ENCODE measurements at places on chromosomes 2 and 18. TPM values are rescaled to one million over a fixed set of nuclear protein-coding genes. Genes with fewer than 3 reads are reported as not detected.

DNA sequence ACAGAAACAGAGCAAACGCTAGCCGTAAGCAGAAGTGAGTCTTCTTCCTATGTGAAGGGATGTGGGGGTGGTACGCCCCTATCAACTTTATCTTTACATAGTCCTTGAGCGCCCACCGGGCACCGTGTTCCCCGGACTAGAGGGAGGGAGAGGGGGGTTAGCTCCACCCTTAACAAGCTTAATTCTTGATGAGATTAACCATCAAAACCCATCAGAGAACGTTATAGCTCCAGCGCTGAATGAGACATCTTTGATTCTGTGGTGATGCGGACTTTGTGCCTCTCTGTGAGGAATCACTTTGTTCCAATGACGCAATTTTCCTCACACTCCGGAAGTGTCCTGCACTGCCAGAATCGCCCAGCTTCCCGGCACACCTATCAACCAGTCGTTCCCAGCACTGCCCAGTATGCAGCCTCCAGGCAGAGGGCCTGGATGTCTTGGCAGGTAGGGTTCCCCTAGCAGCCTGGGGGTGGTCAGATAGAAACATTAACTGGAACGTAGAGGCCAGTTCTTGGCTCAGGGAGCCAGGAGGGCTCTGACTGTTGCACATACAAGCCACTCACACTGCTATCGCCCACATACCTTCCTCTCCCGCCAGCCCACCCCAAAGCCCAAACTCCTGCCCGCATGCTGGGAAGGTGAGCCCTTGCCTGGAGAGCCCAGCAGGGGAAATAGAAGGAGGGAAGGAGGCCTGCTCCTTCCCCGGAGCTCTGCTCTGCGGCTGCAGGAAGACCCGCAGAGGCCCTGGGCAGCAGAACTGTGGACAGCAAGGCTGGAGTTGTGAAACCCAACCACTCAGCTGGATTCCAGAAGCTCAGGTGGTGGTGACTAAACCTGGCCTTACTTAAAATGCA lies 1.9 kb upstream of the ODC1 start:
- DNase-seq = no peak

DNA sequence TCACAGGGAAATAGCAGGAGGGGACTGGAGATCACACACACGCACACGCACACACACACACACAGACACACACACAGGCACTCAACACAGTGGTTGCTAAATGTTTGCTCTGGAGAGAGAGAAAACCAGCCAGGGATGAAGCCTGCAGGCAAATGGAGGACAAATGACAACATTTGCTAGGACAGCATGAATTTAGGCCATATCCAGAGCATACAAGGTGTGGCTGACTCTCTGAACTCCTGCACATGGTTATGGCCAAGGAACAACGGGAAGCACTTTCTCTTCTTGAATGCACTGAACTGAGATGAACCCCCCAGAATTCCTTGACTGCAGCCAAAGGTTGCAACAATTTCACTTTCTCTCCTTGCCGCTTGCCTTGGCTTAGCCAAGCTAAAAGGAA lies 230.0 kb upstream of the RASGRP3 start:
- no peak for DNase-seq

- DNase-seq = peak; percentile 47
Observed at GRCh38 chr2:143246815-143247744, 117.9 kb downstream of the ARHGAP15 start.

GRCh38 chr18:62175521-62175920 lies 11.3 kb downstream of the PIGN start:
- DNase-seq = no peak

DNA sequence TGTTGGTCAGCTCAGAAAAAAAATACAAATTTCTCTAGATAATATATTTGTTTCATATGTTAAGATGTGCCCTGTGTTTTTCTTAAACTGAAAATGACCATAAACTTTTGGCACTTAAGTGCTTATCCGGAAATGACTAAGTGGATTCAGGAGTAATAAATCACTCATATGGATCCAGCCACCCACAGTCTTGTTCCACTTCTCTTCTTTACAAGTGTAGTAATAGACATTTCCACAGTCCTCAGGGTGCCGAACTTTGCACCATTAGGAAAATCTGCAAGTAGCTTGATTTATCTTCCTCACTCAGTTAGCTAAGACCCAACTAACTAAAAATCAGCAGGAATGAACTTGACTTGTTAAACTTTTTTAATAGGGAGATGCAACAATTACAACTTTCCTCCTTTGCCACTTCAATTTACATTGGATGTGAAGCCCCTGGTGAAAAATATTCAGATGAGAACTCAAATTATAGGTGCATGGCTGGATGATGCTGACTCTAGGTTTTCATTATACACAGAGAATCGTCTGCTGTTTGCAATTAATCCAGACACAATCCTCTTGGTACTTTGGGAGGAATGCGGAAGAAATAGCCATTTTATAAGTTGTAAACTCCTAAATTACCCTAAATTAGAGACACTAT lies 322.5 kb downstream of the ARHGAP15 start:
- no peak for DNase-seq

GRCh38 chr2:30147196-30147714 lies 448 bp downstream of the YPEL5 start:
- no peak for DNase-seq

GRCh38 chr2:163351966-163352365 lies 383.8 kb downstream of the FIGN start:
- DNase-seq = no peak

GRCh38 chr2:203824603-203825002 lies 43.0 kb upstream of the CTLA4 start:
- no peak for DNase-seq

- no peak for DNase-seq
Observed at GRCh38 chr2:108266218-108266617, 22.5 kb upstream of the SULT1C2 start.

GRCh38 chr2:95376311-95377215 lies 25.9 kb upstream of the FAHD2A start:
- peak; percentile 37 for DNase-seq

- DNase-seq = no peak
Observed at GRCh38 chr18:36350839-36351469, 53.4 kb downstream of the FHOD3 start.

GRCh38 chr2:190637903-190638618 lies 10.8 kb upstream of the NAB1 start:
- DNase-seq = no peak

DNA sequence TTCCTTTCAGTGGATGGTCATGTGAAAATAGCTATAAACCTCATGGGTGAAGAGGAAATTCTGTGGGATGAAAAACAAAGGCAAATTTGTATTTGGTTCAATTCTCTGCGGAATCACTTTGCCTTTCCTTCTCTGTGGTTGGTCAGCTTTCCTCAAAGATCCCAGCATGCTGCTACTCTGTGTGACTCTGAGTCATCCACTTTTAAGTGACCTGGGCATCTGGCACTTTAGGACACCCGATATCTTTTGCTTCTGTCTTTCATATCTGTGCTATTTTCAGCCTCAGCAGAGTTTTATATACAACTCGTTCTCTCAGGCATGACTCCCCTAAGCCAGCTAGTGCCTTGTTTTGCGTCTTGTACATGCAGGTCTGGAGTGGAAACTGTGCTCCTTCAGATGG lies 217.0 kb upstream of the PIEZO2 start:
- DNase-seq = no peak

DNA sequence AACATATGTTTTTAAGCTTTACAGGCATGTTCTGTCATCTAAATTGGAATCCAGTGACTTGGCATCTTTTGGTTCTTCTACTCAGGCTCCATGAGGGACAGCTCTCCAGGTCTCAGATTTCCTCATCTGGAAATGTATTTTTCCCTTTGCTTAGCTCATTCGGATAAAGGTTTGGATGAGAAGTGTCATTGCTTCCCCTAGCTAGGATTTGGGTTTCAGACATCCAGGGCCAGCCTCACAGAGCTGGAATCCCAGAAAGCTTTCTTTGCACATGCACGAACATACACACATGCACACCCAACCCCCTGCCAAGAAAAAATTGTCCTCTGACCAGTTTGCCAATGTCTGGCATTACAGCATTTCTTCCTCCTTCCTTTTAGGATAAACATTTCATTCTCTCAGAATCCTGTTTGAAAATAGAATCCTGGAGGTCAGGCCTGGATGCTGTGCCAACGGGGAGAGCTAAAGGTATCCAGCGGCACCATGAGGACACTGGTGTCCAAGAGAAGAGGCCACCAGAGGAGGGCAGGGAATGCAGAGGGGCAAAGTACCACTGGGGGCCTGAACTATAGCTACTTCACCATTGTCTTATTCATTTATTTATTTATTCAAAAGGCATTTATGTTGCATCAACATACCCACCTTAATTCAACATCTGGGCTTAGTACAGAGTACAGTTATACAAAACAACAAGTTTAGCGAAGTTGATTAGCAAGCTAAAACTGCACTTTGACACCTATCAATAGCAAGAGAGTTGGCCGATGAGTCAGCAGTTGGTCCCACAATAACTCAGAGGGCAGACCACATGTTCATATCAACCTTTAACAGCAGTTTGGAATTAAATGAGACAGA lies 97.9 kb upstream of the ATL2 start:
- no peak for DNase-seq

- DNase-seq = no peak
Observed at GRCh38 chr2:8342407-8342806, 339.4 kb upstream of the ID2 start.

DNA sequence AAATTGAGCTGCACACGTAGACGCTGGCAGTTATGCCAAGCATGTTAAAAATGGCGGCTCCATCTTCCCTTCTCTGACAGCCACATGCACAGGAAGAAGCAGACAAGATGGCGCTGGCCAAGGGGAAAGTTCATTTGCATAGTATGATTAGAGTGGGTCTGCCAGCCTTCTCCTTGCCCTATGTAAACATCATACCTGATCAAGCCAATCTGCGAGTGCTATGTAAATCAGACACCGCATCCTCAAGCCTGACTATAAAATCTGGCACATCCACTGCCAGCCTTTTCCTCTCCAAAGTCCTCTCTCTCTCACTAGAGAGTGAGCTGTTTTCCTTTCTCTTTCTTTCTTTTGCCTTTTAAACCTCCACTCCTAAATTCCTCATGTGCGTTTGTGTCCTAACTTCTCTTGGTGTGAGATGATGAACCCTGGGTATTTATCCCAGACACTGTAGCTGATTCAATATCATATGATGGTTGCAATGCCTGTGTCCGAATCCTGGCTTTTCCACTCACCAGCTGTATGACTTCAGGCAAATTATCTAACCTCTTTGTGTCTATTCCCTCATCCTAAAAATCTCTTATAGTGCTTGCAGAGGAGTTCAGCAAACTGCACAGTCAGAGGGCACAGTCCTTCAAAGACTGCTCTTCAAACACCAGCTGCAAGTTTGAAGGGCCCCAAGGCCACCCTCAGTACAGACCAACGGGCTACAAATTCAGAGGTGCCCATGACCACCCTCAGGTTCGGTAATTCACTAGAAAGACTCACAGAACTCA lies 39.3 kb upstream of the ITSN2 start:
- no peak for DNase-seq

GRCh38 chr2:232999354-232999753 lies 13.7 kb downstream of the NGEF start:
- no peak for DNase-seq

DNA sequence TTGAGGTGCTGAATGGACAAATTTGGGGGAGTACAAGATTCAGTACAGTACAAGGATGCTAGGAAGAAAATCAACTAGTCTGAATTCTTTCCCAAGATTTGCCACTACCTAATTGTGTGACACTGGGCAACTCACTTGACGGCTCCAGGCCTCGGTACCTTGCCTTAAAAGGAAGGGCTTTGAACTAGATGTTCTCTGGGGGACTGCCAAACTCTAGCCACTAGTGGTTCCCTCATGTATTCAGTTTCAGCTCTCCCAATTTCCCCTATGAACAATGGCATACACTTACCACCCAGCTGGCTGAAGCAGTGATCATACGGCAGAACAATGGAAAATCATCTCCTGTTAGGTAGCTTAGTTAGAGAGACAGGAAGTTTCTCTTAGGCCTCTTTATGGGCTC lies 73.4 kb downstream of the VWC2L start:
- no peak for DNase-seq

- no peak for DNase-seq
Observed at GRCh38 chr2:168825126-168825525, 22.7 kb downstream of the NOSTRIN start.

- peak; percentile 57 for DNase-seq
Observed at GRCh38 chr2:43067254-43068040, 159.0 kb downstream of the ZFP36L2 start.

- DNase-seq = no peak
Observed at GRCh38 chr2:207432453-207432852, 97.3 kb upstream of the CREB1 start.

DNA sequence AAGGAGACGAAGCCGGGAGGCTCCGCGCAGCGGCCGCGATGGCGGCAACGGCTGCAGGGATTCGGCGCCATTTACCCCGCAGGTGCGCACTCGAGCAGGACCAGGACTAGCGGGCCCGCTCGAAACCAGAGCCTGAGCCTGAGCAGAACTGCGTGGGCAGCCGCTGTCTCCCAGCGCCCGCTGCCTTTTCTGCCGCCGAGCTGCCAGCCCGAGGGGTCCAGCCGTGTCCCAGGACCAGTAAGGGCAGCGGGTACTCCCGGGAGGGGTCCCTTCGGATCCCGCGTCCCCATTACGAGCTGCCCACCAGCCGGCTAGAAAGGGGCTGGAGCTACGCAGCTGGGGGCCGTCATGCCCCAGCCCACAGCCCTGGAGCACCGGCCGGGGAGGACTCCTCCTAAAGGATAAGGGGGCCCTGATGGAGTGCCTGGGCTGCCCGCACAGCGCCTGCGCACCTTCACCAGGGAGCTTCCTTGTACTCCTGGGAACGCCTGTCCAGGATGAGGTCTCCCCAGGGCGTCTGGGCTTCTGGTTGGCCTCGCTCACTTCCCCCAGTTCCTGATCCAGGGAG lies 9.9 kb downstream of the ALPP start:
- no peak for DNase-seq

DNA sequence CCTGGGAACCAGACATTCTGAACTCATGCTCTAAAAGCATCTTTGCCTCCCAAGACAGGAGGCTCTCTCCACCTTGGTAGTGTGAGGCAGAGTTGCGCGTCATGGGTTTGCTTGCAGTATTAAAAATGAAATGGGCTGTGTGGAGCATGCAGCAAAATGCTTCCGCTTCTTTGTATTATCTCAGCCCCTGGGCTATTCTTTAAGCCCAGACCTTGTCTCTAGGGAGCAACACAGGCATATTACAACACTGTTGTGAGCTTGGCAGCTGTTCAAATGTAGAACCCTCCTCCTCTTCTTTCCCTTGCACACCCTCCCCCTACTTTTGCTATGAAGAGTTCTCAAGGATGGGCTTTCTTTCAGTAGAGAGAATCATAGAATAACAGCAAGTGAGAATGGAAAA lies 185.1 kb upstream of the LHCGR start:
- DNase-seq = no peak

- DNase-seq = no peak
Observed at GRCh38 chr18:56726906-56727305, 75.7 kb downstream of the WDR7 start.

The NOSTRIN gene
- 16.9 TPM for total RNA-seq

The GALNT13 gene
- not detected for total RNA-seq

The CRYGD gene
- total RNA-seq = not detected

The DPYSL5 gene
- not detected for total RNA-seq

The B3GNT7 gene
- 9.1 TPM for total RNA-seq

The FER1L5 gene
- total RNA-seq = not detected

The PDE11A gene
- 4.4 TPM for total RNA-seq

The APOB gene
- total RNA-seq = 12.5 TPM

The CCL20 gene
- not detected for total RNA-seq

The MAP3K2 gene
- total RNA-seq = 23.4 TPM

The TMEFF2 gene
- total RNA-seq = 0.11 TPM

The PLEK gene
- total RNA-seq = 7.2 TPM

The FAM237A gene
- total RNA-seq = 1.2 TPM

Measured in Right ventricle myocardium inferior (tissue), 1 donor.